ENCODE measurements at places on chromosomes 7 and 10. TPM values are rescaled to one million over a fixed set of nuclear protein-coding genes. Genes with fewer than 3 reads are reported as not detected.

- DNase-seq: no peak
Measured at GRCh38 chr7:64634406-64635062, 31.4 kb upstream of the ZNF107 start.

DNA sequence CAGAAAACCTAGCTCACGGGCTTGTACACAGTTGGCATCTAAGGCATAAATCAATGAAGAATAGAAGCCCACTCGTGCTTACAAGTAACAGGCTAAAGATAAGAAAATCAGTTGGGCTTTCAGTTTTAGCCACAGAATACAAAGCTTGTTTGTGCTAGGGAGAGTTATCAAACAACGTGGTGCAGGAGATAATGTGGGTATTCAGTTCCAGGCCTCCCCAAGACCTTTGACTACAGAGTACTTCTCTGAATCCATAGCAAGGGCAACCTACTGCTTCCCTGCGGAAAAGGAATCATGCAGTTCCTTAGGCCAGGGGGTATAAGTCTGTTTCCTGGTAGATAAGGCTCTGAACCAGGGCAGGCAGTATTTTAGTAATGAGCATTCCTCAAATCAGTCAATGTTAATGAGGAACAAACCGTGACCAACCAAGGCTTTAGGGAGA is 219.5 kb upstream of the CSTF2T start:
- DNase-seq: no peak

DNA sequence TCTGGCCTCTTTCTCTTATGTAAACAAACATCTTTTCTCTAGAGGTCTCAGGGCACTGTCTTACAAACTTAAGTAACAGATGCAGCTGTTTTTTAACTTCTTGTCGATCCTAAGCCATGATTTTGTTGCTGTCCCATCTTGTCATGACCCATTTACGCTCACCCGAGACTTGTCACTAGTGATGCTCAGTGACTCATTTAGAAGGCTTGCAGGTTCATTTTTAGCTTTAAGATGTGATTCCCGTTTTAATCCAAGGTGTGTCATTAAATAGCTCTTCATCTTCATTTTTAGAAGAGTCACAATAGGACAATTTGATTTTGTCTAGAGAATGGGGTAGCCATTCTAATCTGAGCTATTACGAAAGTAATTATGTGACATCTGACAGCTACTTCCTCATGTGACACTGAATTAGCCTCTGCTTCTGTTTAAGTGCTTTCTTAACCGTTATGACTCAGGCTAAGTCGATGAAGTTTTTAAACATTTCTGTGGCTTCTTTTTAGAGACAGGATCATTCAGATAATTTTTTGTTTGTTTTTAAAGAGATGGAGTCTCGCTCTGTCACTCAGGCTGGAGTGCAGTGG is 42.7 kb downstream of the SPDYE5 start:
- DNase-seq: no peak

- no peak for DNase-seq
Measured at GRCh38 chr10:65313406-65313805, 1612.4 kb upstream of the LRRTM3 start.

DNA sequence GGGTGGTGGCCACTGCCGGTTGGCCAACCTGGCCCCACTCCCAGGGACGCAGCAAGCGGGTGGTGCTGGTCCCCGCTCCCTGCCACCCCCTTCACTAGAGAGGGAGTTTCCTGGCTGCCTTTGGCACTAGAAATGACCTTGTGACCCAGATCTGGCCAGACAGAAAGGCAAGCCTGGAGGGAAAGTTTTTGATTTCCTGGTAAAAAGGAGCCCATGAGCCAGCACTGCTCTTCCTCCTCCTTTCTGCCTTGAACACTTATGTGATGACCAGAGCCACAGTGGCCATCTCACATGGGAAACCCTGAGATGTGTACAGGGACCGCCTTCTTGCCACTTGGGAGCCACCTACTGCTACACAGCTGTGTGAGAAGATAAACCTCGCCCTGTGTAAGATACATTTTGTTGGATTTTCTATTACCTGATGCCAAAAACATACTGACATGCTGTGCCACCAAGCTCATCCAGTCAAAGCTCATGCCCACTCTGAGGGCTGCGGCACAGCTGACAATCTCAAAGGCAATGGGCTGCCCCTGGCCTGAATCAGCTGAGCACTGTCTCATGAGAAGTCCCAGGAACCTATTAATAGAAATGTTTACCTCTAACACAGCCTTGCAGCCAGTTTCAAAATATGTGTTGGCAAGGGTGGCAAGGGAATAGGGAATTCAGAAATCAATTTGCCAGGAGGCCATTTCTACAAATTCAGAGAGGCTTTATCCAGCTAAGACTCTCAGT is 94.0 kb downstream of the CYTH3 start:
- DNase-seq: no peak

DNA sequence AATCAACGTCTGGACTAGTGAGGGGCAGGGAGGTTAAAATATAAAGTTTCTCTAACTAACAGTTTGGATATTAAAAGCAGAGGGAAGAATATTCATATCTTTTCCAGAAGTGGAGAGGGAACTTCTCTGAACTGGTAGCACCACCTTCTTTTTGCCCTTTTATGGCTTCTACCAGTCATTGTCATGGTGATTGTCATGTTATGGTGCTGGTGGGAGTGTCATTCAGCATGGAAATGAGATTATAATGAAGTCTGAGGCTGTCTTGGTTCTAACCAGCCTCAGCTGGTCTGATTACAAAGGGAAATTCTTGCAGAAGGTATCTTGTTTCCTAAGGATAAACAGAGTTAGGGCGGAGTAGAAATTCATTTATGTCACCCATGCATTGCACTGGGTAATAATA is 523.8 kb downstream of the ZWINT start:
- DNase-seq: no peak

- no peak for DNase-seq
Measured at GRCh38 chr7:64182036-64182790, 24.8 kb upstream of the ZNF735 start.

GRCh38 chr10:3357737-3358136 is 185.2 kb upstream of the PITRM1 start:
- DNase-seq: no peak

DNA sequence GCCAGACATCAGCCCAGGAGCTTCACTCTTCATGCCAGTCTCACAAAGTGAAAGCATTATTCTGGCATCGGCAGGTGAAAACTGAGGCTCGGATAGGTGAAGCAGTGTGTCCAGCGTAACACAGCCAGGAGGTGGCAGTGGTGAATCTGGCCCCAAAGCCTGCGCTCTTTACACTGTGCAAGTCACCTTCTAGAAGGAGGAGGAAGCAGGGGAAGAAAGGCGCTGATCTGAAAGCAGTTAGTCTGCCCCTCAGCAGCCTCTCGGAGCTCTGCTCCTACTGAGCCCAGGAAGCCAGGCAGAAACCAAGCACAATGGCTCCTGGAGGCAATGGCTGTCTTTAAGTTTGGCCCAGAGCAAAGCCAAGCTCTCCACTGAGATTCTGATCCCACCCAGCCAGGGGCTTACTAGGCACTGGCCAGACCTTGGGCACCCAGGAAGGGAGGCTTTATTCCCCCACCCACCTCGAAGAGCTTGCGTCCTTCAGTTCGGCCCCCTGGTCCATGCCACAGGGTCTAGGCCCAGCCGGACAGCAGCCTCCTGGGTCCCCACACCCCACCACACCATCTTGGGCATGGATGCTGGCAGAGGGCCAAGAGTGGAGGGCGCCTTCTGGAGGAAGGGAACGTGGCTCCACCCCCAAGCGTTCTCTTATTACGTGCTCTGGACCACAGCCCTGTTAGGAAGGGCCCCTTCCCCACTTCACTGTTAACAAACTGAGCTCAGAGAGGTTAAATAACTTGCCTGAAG is 104.5 kb downstream of the GRID1 start:
- peak; percentile 31 for DNase-seq

DNA sequence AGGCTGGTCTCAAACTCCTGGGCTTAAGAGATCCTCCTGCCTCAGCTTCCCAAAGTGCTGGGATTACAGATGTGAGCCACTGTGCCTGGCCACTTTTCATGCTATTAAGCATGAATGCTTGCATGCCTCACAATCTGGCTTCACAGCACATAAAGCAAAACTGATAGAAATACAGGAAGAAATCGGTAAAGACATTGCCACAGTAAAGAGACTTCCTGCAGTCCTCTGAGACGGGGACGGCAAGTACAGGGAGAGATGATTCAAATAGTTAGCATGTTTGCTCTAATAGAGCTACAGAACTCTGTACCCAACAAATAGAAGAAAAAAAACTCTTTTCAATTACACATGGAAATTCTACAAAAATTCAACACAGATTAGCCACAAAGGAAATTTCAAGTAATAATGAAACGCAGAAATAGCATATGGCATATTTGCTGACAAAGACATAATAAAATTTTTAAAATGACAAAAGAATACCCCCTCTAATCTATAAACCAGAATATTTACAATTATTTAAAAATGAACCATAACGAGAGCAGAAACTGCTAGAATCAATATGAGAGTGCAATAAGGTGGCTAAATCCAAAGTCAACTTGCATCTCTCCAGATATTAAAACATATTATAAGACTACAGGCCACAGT is 32.3 kb downstream of the CARD11 start:
- no peak for DNase-seq

- no peak for DNase-seq
Measured at GRCh38 chr10:13555884-13556510, 27.2 kb upstream of the BEND7 start.

GRCh38 chr7:155287284-155287935 is 10.3 kb upstream of the INSIG1 start:
- DNase-seq: no peak

DNA sequence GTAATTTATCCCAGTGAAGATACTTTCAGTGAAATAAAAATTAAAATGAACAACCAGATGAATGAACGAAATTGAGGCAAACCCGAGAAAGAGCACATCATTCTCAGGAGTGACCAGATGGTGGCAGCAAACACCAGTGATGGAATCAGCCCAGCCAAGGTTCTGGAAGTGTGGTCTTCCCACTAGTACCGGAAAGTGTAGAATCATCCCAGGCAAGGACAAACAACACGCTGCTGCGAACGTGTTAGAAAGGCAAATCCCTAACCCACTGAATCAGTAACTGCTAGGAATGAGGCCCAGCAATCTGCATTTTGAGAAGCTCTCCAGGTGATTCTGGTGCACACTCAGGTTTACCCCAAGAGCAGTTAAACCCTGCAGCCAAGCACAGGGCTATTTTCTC is 15.5 kb upstream of the SLC18A3 start:
- peak; percentile 49 for DNase-seq

GRCh38 chr10:87865241-87865881 is 1.9 kb downstream of the PTEN start:
- DNase-seq: no peak

DNA sequence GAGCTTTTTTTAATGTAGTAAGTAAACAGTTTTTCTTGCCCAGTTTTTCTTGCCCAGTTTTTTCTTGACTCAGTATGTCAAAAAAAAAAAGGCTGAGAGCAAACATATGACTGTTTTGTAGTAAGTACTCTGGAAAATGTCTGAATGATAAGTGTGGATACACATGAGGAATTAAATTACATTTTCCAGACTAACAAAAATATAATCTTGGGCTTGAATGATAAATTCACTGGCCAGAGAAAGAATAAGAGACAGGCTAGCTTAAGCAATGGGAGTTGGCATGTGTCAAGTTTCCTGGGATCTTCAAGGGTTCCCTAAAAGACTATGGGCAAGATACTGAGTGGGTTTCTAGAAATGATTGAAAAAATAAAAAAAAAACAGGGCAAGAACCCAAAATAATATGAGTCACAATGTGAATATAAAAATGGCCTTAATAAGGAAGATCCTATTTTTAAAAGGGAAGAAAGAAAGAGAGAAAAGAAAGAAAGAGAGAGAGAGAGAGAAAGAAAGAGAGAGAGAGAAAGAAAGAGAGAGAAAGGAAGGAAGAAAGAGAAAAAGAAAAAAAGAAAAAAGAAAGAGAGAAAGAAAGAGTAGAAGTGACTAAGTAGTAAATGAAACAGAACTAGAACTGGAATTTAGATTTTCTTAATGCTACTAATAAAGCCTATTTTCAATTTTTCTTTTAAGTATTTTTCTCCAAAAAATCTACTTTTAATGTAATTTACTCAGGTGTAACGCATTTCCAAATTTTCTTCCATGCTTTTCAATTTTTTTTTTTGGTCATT is 60.2 kb downstream of the TFPI2 start:
- no peak for DNase-seq

DNA sequence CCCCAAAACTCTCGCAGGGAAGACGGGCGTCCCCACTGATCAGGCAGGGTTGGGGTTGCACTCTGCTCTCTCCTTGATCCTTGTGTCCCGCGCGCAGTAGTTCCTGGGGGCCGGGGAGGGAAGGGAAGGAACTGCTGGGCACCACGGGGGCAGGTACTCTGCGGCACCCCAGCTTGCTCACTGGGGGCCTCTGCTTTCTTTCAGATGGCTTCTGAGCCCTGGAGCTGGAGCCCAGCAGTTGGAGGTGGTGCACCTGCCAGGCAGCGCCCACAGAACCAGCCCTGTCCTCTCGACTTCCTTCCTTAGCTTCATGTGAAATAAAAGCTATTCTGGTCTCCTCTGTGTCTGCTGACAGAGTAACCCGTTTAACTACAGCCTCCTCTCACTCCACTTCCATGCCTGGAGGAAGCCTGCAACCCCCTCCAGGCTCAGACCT is 12.2 kb downstream of the PLAC9 start:
- no peak for DNase-seq

- DNase-seq: peak; percentile 59
Measured at GRCh38 chr10:100969187-100970075, at the start of gene SEMA4G. SEMA4G (plus strand) TSS chr10:100969504; CDS start chr10:100972913, 3,409 bp downstream.

DNA sequence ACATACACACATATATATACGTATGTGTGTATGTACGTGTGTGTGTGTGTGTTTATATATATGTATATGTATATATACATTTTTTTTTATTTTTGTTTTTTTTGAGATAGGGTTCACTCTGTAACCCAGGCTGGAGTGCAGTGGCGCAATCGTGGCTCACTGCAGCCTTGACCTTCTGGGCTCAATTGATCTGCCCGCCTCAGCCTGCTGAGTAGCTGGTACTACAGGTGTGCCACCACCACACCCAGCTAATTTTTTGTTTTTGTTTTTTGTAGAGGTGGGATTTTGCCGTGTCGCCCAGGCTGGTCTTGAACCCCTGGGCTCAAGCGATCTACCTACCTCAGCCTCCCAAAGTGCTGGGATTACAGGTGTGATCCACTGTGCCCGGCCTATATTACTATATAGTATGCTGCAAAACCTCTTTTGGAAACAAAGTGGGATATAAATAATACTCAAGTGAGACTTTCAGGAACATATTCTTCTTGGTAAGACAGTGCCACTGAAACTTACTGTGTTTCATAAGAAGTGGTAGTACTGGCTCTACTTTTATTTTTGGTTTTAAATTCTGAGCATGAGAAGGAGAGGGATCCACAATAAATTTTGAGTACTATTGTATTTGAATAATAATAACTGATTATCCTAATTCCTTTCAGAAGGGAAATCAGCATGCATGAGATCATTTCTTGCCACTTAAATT is 51.0 kb downstream of the MLLT10 start:
- no peak for DNase-seq

- DNase-seq: no peak
Measured at GRCh38 chr7:128247108-128247507, 6.0 kb downstream of the LEP start.

Gene AKR1C4
- total RNA-seq: not detected

Gene BHLHA15
- total RNA-seq: 0.66 TPM

Gene SPDYE16
- not detected for total RNA-seq

Gene LHPP
- total RNA-seq: 12.5 TPM

Gene COG5
- 30.9 TPM for total RNA-seq

Gene KLLN
- total RNA-seq: 0.16 TPM

Gene GDF2
- total RNA-seq: not detected

Gene AFAP1L2
- 2.7 TPM for total RNA-seq

Gene ASB4
- not detected for total RNA-seq

Gene ATP6V1F
- 104 TPM for total RNA-seq

Gene CLRN3
- total RNA-seq: not detected

Data from activated naive CD4-positive, alpha-beta T cell treated with anti-CD3 and anti-CD28 coated beads, Interleukin-2, amount 50 U/mL, for 72 hours (primary cell).